Glomerular endothelial cell (primary cell): ENCODE measurements at places on chromosomes 12 and 14. TPM values are rescaled to one million over a fixed set of nuclear protein-coding genes. Genes with fewer than 3 reads are reported as not detected.

The PIWIL1 gene
- 0.10 TPM in 1 of 2 replicates, not detected in the other for total RNA-seq

The ACRBP gene
- total RNA-seq: 0.58 TPM in 1 of 2 replicates, not detected in the other

The OTOGL gene
- total RNA-seq: 0.06 and 0.10 TPM in 2 replicates

The MSI1 gene
- not detected in 2 replicates for total RNA-seq

The NEDD1 gene
- 21.0 and 30.6 TPM in 2 replicates for total RNA-seq

The KRT3 gene
- total RNA-seq: 0.18 TPM in 1 of 2 replicates, not detected in the other
